Pons (tissue), 1 donor: ENCODE measurements at places on chromosomes 11 and 22.
A peak's percentile ranks its signal among the peaks of the same experiment; 100 is the strongest.

DNA sequence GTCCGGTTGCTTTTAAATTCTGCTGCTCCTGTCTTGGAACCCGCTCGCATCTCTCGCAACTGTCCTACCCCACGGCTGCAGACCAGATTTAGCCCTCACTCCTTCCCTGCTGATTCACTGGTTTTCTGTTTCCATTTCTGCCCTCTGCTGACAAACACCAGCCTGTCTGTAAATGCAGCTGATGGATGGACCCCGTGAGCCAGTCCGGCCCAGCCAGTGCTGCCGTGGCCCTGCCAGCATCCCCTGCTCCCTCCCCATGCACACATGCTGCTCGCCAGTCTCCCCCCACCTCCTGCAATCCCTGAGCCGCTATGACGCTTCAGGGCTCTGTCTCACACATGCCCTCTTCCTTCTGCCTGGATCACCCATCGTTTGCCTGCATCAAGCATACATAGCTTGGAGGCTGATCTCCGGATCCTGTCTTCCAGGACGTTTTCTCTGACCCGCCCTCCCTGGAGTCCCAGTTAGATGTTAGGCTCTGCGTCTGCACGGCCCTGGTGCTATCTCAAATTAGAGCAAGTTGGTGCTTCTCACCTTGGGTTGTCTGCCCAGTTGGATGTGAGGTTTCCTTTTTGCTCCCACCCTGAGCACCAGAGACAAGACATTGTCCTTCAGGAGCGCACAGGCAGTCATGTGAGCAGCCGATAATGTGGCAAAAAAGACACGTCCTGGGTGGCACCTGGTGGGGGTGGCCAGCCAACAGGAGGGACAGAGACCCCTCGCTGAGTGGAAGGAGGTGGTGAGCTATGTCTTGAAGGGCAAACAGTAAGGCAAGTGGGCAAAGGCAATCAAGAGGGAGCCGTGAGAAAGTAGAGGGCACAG, 4.3 kb upstream of the ACR start:
- DNase-seq = peak; percentile 81

DNA sequence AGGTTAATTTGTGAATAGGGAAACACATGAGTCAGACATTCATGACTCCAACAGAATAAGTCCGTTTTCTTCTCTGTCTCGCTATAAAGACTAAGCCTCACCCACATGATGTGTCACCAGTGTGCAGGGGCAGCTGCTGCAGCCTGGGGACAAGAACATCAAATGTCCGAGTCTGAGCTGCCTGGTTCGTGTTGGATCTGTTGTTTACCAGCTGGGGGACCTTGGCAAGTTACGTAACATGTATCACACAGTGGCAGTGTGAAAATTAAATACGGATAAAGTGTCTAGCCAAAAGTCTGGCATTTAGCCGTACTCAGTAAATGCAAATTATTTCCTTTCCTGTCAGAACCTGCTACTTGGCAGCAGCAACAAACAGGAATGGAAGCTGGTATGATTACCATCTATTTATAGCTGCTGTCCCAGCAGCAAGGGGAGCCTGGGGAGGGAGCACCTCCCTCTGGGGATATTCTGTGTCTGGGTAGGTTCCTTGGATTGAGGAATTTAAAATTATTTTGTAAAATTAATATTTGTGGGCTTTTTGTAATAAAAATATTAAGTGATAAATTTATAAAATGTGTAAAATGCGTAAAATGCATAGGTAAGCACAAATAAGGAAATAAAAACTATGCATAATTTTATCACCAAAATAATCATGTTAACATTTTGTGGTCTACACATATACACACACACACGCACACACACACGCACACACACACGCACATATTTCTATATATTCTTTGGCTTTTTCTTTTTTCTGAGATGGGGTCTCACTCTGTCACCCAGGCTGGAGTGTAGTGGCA, 1.3 kb upstream of the CLDN25 start:
- peak; percentile 92 for DNase-seq

DNA sequence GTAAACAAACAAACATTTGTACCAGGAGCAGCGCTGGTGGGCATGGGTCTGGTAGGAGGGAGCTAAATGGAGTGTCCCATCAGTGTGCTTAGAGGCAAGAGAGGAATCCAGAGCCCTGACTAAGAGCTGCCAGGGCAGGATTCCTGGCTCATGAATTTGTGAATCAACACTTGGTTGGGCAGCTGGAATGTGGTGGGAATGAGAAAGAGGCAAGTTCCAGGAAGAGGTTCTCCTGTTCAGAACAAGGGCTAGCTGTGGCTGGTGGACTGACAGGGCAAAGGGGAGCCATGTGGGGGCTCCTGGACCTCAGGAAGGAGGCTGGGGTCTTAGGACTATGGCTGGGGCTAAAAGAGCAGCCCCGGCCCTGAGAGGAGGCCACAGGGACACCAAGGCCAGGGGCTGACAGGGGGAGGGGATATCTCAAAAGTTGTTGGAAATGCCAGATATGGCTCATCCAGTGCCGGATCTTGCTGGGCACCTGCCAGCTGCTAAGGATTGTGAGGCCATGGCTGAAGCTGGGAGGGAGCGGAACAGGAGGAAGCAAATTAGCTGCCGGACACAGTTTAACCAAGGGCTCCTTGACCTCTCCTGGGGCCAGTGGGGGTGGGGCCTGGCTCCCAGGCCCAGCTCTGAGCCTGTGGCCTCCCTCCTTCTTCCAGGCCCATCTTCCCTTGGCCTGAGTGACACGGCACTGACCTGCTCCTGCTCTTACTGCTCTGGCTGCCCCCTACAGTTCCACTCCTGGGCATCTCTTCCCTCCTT, 14.6 kb upstream of the P2RY6 start:
- DNase-seq = no peak

DNA sequence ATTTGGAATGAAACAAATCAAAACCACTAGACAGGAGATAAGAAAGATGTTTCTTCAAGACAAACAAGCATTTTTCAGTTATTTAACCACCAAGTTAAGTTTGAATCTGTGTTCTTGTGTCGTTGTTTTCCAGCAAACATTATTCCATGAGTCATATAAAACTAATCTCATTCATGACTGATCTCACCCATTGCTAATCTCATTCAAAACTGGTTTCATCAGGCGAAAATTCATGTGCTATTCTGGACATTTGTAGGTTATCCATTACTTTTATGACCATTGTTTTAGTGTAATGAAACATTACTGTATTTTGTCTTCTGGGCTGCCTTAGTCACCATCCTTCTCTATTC, 221.8 kb downstream of the DDX10 start:
- no peak for DNase-seq

- DNase-seq = no peak
Observed at GRCh38 chr11:68528630-68529029, 68.1 kb downstream of the PPP6R3 start.

- no peak for DNase-seq
Observed at GRCh38 chr22:45860201-45860600, 116.8 kb downstream of the WNT7B start.

DNA sequence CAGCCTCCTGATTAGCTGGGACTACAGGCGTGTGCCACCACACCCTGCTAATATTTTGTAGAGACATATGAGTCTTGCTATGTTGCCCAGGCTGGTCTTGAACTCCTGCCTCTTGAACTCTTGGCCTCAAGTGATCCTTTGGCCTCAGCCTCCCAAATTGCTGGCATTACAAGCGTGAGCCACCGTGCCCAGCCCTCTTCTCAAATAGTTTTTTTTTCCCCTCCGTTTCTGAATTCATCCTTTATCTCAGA, 11.8 kb downstream of the TBX1 start:
- no peak for DNase-seq

GRCh38 chr22:46297151-46297812, 612 bp downstream of the GTSE1 start:
- DNase-seq = no peak

DNA sequence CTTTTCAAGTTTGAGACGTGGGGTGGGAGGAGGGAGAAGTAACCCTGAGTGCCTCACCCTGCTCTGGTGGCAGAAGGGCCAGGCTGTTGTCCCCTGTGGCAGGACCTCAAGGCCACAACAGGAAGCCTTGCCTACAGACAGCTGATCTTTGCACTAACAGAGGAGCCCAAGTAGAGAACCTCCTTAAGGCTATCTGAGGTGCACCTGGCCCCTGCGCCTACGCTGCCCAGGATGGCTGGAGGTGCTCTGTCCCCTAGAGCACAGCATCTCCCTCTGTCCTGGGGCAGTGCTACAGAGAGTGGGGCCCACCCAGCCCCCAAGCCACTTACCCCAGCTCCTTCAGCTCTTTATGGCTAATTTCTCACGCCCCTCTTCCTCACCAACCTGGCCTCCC, 27.0 kb downstream of the MYO7A start:
- no peak for DNase-seq

DNA sequence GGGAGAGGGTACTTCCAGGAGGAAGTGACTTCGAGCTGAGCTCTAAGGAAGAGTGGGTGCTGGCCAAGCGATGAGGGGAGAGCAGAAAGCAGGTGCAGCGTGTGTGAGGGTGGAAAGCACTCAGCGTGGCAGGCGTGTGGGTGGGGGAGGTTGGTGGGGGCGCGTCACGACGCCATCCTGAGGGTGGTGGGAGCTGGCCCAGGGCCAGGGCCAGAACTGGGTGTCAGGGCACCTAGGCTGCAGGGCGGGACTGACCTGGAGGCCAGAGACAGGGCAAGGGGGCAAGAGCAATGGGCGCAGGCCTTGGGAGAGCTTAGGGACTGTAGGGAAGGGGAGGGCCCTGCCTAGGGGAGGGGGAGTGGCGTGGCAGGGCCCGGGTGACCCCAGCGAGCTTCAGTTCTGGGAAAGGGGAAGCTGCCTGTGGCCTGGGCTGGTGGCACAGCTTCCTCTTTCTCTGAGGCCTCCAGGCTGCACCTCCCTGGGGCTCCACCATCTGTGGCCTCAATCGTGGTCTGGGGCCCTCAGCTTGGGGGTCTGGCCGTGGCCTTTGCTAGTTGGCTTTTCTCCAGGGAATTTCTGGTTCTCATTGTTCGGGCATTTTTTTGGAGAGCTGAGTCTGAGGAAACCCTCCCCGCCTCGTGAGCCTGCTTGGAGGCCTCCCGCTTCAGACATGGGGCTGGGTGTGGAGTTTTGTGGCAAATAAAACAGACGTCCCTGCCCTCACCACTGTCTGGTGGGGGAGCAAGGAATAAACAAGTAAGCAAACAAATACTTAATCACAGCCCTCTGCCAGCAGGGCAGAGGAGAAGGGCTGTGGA, 8.9 kb downstream of the RELT start:
- peak; percentile 68 for DNase-seq

- DNase-seq = peak; percentile 30
Observed at GRCh38 chr22:27719535-27720227, 81.9 kb downstream of the MN1 start.

GRCh38 chr22:49954991-49955580, 5.5 kb upstream of the PIM3 start:
- DNase-seq = no peak

GRCh38 chr11:115420505-115420904, 83.7 kb downstream of the CADM1 start:
- DNase-seq = no peak

DNA sequence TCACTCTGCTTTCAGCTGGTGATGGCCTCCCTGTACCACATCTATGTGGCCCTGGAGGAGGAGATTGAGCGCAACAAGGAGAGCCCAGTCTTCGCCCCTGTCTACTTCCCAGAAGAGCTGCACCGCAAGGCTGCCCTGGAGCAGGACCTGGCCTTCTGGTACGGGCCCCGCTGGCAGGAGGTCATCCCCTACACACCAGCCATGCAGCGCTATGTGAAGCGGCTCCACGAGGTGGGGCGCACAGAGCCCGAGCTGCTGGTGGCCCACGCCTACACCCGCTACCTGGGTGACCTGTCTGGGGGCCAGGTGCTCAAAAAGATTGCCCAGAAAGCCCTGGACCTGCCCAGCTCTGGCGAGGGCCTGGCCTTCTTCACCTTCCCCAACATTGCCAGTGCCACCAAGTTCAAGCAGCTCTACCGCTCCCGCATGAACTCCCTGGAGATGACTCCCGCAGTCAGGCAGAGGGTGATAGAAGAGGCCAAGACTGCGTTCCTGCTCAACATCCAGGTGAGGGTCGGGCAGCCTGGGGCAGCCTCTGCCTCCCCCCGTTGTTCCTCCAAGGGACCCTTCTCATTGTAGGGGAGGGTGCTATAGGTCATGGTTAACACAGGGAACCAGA, 5.9 kb downstream of the HMOX1 start:
- no peak for DNase-seq

DNA sequence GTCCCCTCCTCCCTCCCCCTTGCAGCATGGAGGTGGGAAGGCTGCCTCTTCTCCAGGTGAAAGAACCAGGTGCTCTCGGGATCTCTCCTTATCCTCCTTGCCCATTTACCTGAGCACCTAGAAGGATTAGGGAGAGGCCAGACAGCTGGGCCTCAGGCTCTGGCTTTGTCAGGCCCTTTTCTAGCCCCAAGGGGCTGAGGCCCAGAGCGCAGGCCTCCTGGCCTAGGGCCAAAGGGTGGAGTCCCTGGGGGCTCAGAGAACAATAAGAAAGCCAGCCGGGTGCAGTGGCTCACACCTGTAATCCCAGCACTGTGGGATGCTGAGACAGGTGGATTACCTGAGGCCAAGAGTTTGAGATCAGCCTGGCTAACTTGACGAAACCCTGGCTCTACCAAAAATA, 5.4 kb upstream of the TTLL1 start:
- no peak for DNase-seq

- DNase-seq = no peak
Observed at GRCh38 chr11:125085301-125086081, 22.4 kb downstream of the SLC37A2 start.

- DNase-seq = peak; percentile 18
Observed at GRCh38 chr11:84714316-84714780, 912.8 kb downstream of the DLG2 start.

DNA sequence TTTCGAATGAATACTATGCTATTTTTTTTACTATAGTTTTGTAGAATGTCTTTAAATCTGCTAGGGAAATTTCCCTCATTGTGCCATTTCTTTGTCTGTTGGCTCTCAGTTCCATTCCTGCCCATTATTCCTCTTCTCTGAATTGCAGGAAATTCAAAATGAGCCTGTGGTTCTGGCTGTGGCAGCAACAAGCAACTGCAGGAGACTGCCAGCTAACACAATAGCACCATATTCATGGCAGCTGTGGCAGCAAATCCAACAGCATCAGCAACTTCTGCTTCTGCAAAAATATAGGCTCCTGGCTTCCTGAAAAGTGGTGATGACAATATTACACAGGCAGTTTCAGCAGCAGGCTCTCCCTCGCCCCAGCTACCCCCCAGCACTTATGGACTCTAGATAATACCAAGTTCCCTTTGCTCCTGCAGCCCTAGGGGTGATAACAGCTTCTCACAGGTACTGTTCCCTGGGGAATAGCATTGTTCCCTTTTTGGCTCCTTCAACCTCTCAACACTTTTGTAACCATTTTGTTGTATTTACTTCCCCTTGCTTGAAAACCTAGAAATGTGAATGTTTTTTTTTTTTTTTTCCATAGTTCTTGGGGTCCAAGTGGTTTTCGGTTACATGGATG, 9.3 kb downstream of the PATE4 start:
- peak; percentile 29 for DNase-seq

DNA sequence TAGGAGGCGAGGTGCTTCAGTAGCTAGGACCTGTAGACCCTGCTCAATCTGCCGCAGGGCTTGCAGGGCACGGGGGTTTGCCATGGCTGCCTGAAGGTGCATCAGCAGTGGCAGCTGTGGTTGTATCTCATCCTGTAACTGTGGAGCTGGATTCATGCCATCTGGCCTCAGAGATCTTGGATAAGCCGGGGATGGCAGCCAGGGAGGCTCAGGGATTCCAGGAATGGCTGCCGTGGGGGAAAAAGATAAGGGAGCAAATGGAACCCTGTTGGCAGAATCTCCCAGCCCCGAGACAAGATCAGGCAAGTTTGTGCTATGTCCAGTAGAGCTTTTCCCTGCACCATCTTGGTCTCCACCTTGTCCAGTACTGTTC, 1.8 kb downstream of the UBQLN3 start:
- no peak for DNase-seq

- no peak for DNase-seq
Observed at GRCh38 chr11:32527261-32528175, 56.1 kb upstream of the EIF3M start.

GRCh38 chr11:36362902-36363301, 66.8 kb downstream of the PRR5L start:
- no peak for DNase-seq
